Caki2 (cell line): ENCODE measurements at places on chromosomes 1 and 21.
A peak's percentile ranks its signal among the peaks of the same experiment; 100 is the strongest.

GRCh38 chr1:51270751-51271150 is 34.7 kb downstream of the RNF11 start:
- no peak for DNase-seq

- peak; percentile 35 for DNase-seq
These were observed 62.4 kb upstream of the DIRAS3 start for GRCh38 chr1:68112835-68113243.

DNA sequence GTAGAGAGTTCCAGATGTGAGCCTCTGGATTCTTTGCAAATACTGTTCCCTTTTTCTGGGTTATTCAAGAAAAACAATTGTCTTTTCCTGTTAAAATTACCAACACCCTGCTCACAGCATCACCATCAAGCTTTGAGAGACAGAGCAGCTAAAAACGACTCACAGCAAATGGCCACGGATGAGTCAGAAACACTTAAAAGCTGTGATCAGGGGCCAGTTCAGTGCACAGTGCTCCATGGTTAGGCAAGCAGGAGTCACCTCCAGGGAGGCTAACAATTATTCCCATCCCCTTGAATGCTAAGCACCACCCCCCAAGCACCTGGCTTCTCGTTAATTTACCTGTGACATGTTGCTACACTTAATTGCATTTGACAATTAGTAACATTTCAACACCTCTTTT is 128.4 kb upstream of the CAMK1G start:
- DNase-seq: no peak

- DNase-seq: no peak
These were observed 8.1 kb upstream of the LRRC71 start for GRCh38 chr1:156912310-156912709.

DNA sequence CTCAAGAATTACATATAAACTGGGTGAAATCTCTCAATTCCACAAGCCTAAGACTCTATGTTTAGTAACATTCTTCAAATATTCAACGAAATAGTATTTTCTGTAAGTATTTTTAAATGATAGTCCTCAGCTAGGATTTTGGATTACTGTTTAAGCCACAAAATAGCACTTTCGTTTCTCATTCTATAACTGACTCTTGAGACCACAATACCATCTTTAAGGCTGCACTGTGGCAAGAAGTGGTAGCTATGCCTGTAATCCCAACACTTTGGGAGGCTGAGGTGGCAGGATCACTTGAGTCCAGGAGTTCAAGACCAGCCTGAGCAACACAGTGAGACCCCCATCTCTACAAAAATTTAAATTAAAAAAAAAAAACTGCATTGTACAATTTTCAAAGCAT is 126.7 kb downstream of the CDC42BPA start:
- no peak for DNase-seq

DNA sequence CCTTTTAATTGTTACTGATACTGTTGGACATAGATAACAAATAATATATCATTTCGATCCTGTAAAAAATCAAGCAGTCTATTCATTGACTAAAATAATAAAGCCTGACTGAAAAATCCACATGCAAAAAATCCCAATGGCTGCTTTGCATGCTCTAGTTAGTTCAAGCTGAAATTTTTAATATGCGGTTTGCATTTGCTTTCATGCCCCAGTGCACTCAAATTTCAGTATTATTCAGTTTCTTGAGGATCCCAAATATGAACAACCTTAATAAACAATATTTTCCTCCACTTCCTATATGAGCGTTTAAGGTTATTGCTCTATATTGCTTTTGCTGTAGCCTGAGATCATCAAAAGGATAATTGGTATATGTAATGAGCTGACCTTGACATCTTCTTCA is 75.1 kb upstream of the DPH5 start:
- no peak for DNase-seq

GRCh38 chr1:201460814-201461644 is 8.0 kb downstream of the PHLDA3 start:
- peak; percentile 92 for DNase-seq

- DNase-seq: no peak
These were observed 189.0 kb upstream of the FGGY start for GRCh38 chr1:59107916-59108315.

GRCh38 chr1:153566414-153567371 is 1.0 kb upstream of the S100A2 start:
- peak; percentile 99 for DNase-seq

GRCh38 chr1:235898126-235898525 is 31.4 kb upstream of the LYST start:
- no peak for DNase-seq

- DNase-seq: no peak
These were observed 121.2 kb downstream of the ACBD6 start for GRCh38 chr1:180381184-180381580.

GRCh38 chr1:226821719-226822085 is 48.7 kb upstream of the PSEN2 start:
- no peak for DNase-seq

DNA sequence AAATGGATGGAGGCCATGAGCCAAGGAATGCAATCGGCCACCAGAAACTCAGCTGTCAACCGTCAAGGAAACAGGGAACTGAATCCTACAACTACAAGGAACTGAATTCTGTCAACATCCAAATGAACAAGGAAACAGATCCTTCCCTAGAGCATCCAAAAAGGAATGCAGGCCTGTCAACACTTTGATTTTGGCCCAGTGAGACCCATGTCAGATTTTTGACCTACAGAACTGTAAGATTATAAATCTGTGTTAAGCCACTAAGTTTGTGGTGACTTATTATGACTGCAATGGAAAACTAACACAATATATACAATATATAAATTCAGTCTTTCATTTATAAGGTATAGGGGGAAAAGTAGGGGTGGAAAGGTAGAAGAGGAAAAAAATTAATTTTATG is 55.3 kb downstream of the SHCBP1L start:
- DNase-seq: no peak

- no peak for DNase-seq
These were observed 147.5 kb downstream of the TRABD2B start for GRCh38 chr1:47849591-47850261.

GRCh38 chr21:15066123-15066575 is 1.3 kb upstream of the NRIP1 start:
- no peak for DNase-seq

DNA sequence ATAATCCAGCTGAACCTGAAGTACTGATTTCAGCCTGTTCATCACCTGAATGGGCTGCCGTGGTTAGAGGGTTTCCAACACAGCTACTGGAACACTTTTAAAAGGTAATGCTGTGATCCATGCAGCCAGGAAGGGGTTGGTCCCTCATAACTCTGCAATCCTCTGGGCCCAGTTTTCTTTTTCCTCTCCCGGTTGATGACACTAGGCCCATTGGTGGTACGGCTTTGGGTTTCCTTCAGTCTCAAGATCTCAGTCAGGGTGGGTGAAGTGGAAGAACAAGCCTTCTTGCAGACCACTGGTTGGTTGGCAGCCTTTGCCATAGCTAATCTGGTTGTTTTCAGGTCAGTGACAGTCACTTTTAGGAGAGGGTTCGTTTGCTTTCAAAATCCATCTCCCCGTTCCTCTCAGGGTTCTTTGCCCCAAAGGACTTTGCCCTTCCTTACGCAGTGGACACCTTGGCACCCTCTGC is 502 bp upstream of the SLC35A3 start:
- no peak for DNase-seq

DNA sequence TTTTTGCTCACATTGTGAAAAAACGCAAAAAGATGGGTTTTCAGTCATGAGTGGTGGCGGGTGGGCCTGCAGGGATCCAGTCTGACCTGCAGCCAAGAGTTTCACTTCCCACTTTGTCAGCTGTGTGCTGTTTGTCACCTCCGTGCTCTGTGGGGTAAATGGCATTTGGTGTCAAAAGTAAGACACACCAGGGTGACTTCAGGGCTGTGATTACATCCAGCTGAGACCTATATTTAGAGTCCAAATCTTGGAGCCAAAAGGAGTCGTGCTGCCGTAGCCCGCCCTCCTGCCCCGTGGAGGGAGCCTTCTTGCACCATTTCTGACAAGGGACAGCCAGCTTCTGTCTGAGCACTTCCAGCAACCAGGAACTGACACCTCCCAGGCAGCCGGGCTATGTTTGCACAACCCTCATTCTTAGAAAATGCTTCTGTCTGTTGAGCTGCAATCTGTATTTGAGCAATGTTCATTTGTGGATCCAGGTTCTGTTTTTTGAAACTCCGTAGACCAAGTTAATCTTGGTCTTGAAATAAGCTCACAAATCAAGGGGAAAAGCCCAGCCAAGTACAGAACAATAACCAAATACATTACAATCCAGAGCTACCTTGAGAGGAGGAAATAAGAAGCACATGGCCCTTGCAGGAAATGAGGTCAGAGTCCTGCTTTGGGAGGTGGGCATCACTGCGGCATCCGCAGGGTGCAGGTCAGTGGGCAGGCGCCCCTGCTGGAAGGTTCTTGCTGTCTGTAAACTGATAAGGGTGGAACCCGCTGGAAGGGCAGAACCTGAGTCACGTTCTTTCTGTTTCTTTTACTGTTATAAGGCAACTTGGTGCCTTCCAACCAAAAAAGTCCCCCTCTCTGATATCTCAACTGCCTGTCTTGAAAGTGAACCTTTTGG is 14.4 kb downstream of the ABCG1 start:
- DNase-seq: no peak

GRCh38 chr1:178341261-178341956 is 155.4 kb downstream of the CLEC20A start:
- DNase-seq: no peak

GRCh38 chr1:168598892-168599291 is 22.5 kb downstream of the XCL1 start:
- no peak for DNase-seq

DNA sequence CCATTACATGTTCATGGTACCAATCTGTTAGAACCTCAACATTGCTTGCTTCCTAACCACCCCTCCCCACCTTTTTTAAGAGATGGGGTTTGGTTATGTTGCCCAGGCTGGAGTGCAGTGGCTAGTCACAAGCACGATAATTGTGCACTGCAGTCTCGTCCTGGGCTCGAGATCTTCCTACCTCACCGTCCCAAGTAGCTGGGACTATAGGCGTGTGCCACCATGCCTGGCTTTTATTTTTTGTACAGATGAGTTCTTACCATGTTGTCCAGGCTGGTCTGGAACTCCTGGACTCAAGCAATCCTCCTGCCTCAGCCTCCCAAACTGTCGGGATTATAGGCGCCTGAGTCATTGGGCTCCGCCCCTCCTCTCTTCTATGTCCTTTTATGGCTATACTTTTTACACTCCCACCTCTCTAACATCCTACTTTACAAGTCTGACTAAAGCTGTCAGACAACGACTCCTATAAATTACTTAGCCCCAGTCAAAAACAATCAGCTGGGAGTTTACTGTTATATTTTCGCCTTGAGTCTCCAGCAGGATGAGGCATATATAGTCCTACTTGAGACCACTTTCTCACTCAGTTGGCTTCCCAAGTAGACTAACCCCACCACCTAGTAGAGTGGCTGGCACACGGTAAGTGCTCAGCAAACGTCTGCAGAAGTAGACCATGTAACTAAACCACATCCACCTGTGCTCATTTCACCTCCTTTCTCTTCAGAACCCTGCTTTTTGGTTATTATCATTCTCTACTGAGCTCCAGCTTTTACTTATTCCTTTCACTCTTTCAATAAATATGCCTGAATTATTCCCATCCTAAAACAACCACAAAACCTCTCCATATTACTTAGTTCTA is 13.8 kb downstream of the ENSA start:
- peak; percentile 49 for DNase-seq

GRCh38 chr21:44751799-44752636 is 40.6 kb upstream of the TSPEAR start:
- no peak for DNase-seq

DNA sequence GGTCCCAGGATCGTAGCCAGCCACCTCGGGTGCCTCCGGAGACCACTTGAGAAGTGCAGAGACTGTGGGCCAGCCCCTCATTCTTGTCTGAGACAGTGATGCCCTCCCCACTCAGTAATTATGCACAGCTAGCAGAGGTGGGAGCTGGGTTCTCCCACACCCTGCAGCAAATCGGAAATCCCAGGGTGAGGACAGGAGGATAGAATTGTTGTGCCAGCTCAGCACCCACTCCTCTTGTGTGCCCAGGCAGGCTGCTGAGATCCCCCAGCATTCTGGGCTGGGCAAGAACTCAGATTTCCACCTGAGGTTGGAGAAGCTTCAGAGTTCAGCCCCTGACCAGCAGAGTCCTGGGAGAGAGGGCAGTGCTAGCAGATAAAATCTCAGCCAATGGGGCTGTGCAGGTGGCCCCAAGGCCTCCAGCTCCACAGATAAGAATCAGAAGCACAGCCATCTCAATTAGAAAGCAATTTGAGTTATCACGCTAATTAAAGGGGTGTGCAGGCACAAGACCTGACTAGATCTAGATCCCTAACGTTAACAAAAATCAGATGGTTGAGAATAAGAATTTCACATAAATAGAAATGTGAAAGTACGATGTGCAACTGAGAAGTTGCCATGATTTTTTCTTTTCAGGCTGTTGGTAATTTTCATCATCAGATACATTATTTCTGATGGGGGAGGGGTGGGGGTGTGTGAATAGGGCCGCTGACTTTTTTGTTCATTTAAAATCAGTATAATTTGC is 45.5 kb upstream of the IRF2BP2 start:
- no peak for DNase-seq

- no peak for DNase-seq
These were observed 13.1 kb downstream of the SDCCAG8 start for GRCh38 chr1:243268751-243269460.

DNA sequence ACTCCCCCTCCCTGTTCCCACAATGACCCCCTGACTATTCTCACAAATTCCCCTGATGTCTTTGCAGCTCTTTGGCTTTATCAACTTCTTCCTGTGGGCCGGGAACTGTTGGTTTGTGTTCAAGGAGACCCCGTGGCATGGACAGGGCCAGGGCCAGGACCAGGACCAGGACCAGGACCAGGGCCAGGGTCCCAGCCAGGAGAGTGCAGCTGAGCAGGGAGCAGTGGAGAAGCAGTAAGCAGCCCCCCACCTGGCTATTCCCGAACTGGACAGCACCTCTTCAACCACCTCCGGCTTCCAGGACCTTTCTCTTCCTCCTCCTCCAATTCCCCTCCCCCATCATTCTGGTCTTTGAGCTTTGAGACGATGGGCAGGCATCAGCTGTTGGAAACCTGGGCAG is 4.4 kb upstream of the ATXN7L2 start:
- DNase-seq: no peak

DNA sequence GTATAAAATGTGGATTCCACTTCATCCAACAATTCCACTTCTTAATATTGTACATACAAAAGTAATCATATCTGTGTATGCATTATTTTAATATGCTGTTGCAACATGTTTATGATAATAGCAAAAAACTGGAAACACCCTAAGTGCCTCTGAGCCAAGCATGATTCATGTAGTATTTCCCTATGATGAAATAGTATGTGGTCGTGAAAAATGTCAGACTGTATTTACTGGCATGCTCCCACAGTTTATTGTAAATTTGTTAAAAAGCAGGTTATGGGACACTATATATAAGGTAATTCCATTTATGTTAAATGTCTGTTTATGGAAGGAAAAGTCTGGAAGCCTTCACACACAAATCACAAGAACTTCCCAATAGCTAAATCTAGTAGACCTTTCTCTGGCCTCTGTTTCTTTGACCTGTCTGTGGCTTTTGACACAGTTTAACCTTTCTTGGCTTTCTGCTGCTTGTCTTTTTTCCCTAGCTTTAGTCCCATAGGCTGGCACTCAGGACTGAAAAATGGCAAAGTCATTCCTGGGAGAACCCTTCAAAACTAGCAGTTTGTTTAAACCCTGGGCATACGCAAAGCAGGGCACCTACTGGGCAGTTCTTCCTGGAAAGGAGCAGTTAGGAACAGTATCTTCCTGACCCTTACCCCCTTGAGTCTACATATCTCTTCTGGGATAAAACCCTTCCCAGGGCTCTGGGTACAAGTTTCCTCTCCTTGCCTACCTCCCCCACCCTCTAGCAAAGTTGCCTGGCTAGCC is 65.4 kb upstream of the ARTN start:
- no peak for DNase-seq
